H54 (cell line): ENCODE measurements at places on chromosomes 1 and 21.

- DNase-seq = peak; percentile 80
Measured at GRCh38 chr1:205658943-205659581, 21.2 kb downstream of the SLC45A3 start.

GRCh38 chr1:180041582-180041981, 87.0 kb downstream of the CEP350 start:
- no peak for DNase-seq

DNA sequence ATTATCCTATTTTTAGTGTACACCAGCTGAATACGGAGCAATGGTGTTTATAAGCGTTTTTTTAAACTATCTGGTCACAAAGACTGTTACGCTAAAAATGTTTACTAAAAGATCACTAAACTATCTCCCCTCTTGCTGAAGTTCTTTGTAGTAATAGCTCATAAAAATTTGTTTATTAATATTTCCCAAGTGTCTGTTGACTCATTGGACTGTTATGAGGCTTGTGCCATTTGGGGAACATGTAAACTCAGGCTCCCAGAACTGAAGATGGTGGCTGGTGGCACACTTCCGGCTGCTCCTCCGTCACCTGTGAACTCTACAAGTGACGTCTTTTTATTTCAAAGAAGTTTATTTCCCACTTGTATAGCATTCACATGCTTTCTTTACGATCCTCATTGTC, 46.3 kb downstream of the AIDA start:
- no peak for DNase-seq

GRCh38 chr1:87830432-87830978, 501.8 kb downstream of the LMO4 start:
- DNase-seq = no peak

GRCh38 chr1:9482403-9482802, 56.9 kb upstream of the SLC25A33 start:
- no peak for DNase-seq

DNA sequence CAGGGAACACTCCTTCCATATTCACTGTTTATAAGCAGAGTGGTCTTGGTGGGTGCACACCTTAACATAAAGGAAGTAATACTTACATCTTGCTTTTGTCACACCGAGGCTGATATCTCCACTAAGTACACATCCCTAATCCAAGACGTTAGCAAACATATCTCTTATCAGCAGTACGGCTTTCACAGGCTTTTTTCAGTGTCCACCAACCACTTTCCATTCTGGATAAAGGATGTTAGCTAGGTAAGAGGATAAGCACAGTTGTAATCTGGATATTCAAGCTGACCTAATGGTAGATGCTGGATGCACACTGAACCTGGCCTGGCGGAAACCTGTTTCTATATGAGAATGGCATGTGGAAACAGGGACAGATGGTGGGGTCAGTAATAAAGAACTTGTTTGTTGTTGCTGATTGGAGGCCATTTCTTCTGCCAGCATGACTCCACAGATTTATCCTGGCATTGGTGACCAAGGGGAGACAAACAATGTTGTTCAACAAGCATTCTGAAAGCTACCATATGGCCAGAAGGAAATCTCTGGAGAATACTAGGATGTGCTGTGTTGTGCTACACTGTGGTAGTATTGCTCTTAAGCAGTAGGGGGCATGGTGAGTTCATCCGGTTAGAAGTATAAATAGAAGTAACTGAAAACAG, 416.4 kb downstream of the PTBP2 start:
- peak; percentile 12 for DNase-seq

DNA sequence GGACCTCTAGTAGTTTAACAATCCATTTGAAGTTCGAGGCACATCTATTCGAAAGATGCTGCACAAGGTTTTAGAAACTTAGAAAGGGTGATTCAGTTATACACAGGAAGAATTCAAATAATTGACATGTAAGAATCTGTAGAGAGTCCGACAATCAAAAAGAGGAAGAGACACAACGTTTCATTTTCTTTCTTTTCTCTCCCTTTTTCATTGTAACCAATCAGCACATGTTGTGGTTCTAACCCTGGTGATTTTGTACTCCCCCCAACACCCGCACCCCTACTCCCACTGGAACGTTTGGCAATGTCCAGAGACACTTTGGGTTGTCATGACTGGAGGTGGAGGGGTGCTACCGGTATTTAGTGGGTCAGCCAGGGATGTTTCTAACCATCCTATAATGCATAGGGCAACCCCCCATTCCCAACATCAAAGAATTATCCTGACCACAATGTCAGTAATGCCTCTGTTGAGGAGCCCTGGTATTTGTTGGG, 4.9 kb downstream of the TGFB2 start:
- DNase-seq = no peak

GRCh38 chr1:58116284-58116683, 430.2 kb downstream of the OMA1 start:
- no peak for DNase-seq

DNA sequence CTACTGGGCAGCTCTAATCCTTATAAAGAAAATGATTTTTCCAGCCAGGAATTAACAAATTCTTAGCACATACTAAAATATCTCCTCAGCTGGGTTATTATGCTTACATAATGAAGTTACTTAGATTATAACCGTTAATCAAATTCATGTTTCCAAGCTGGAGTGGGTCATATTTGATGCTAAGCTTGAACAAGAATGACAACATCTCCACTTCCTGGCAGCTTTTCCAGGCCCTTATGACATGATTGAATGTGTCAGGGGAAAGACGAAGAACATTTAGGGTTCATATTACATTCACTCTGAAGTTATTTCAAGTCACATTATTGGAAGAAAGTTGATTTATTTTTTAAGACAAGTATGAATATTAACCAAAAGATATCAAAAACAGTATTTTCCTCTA, 333.7 kb downstream of the PCP4 start:
- DNase-seq = no peak

GRCh38 chr21:44899768-44900558, 20.7 kb downstream of the ITGB2 start:
- DNase-seq = no peak

DNA sequence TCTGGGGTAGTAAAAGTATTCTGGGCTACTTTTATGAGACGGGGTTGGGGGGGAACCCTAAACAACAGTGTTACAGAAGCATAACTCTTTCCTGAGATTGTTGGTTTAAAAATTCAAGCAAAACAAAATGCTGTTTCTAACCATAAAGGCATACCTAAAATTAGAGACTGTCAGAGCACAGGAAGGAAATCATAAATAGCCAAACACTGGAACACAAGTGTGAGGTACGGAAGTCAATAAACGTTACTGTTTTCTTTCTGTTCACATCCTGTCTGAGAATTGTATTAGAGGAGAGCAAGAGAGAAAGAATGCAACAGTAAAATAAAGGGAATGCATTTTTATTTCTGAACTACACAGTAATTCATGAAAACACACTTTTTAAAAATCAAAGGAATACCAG, 42.8 kb upstream of the IL12RB2 start:
- no peak for DNase-seq

GRCh38 chr1:204408074-204408507, 3.5 kb downstream of the PPP1R15B start:
- no peak for DNase-seq

DNA sequence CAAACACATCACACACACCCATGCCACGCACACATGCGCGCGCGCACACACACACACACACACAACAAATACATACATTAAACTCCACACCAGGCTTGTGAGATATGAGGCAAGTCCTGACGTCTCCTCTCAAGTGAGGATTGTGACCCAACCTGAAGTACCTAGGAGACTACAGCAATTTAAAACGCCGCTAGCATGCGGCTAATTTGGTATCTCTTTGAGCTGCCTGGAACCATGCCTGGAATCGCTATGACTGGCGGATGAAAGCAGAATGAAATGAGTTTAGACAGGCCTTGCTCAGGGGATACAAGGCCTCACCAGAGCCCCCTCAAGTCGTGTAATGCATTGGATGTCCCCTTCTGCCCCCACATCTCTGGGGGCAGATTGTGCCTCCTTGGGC, 1.6 kb upstream of the RAB7B start:
- DNase-seq = no peak

DNA sequence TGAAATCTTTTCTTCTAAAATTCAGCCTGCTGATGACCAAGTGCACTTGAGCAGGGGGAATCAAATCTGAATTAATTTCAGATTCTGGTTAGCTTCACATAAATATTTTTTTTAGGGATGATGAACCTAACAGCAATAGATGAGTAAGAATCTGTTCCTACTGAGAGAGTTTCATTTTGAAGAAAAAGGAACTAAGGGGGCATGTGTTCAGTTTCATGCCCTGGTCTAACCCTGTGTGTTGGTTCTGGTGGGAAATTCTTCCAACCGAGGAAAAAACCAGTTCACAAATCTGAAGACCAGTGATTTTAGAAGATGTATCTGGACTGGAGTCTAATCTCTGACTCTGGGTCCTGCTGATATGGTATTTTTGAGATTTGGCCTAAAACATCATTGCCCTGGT, 13.7 kb downstream of the SELL start:
- no peak for DNase-seq

- no peak for DNase-seq
Measured at GRCh38 chr1:229088711-229089110, 182.2 kb upstream of the RAB4A start.

GRCh38 chr1:45864167-45865106, 61.0 kb downstream of the MAST2 start:
- DNase-seq = no peak

DNA sequence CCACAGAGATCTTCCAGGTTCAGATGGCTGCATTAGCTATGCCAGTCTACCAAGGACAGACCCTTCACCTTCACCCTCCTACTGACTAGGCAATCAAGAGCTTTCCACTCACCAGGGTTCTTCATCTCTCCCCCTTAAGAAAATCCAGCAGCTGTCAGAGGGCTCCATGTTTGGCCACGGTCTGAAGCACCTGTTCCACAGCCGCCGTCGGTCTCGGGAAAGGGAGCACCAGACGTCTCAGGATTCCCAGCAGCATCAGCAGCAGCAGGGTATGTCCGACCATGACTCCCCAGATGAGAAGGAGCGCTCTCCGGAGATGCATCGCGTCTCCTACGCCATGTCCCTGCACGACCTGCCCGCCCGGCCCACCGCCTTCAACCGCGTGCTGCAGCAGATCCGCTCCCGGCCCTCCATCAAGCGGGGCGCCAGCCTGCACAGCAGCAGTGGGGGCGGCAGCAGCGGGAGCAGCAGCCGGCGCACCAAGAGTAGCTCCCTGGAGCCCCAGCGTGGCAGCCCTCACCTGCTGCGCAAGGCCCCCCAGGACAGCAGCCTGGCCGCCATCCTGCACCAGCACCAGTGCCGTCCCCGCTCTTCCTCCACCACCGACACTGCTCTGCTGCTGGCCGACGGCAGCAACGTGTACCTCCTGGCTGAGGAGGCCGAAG, 13.8 kb downstream of the TMCC2 start:
- DNase-seq = no peak

DNA sequence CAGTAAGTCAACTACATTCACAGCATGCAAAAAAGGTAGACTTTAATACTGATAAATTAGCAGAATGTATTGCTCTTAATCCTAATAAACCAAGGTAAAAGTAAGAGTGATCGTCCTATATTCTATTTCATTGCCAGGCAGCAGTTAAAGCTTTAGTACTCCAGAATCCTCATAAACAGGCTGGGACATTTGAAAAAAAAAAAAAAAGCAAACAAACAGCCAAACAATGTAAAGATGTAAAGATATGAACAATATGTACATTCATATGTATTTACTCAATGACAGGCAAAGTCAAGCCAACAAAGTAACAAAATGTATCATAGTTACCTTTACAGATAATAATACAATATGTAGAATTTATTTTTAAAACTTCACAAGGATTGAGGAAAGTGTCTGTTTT, 383.6 kb downstream of the COL11A1 start:
- DNase-seq = no peak

- DNase-seq = no peak
Measured at GRCh38 chr1:207990876-207991582, 80.1 kb upstream of the CD34 start.

DNA sequence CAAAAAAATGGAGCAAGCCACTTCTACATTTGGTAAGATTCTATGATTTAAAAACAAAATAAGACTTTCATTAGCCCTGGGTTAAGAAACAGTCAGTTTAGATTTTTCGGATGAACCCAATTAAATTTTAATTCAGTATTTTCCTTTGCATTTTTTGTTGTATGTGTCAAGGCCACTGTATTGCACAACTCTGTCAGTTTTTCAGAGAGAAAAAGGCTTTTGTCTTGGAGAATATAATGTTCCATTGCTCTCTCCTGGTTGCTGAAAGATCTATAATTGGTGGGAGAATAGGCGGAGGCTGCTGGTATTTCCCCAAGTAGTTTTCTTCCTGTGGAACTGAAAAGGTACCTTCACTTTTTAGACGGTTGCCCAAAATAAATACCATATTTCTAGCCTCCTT, 84.6 kb downstream of the NEGR1 start:
- no peak for DNase-seq

DNA sequence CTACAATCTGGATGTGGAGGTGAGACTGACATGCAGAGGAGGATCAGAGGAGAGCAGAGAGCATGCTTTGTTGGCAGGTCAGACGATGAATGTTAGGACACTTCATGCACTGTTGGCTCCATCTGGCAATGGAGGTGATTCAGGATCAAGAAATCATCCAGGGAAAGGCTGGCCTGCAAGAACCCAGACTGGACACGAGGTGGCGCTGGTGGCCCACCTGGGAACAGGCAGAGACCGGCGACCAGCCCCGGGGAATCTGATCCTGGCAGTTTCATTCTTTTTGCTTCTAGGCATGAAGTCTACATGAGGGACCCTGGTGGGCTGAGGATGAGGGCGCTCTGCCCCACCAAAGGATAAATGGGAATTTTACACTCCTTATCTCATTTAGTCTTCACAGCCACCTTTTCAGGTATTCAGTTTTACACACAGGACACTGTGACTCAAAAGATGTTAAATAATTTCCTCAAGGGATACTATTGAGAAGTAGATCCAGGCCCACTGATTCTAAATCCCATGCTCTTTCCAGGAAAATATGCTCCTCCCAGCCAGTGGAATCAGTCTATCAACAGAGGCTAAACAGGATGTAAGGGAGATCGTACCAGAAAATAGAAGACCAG, 26.2 kb upstream of the SCMH1 start:
- peak; percentile 93 for DNase-seq

GRCh38 chr1:108880850-108881249, 4.1 kb downstream of the GPSM2 start:
- DNase-seq = no peak

DNA sequence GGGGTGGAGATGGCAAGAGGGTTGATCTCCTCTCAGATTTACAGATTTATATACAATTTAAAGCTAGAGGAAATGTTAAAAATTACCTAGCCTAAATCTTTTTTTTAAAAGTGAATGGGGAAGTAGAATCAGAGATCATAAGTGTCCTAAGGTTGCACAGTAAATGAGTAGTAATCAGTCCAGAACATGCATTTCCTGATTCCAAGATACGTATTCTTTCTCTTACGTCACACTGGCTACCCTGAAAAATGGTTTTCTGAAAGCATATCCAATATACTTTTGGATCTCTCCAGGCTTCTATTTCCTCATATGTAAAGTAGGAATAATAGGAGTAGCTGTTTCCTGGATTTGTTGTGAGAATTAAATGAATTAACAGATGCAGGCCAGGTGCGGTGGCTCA, 11.7 kb downstream of the GADD45A start:
- no peak for DNase-seq

GRCh38 chr1:30255111-30255724, 468.2 kb downstream of the MATN1 start:
- DNase-seq = no peak
